ENCODE measurements at places on chromosomes 5 and 9.
A peak's percentile ranks its signal among the peaks of the same experiment; 100 is the strongest.

GRCh38 chr9:115495052-115495635 lies 377.2 kb upstream of the TNC start:
- no peak for DNase-seq

DNA sequence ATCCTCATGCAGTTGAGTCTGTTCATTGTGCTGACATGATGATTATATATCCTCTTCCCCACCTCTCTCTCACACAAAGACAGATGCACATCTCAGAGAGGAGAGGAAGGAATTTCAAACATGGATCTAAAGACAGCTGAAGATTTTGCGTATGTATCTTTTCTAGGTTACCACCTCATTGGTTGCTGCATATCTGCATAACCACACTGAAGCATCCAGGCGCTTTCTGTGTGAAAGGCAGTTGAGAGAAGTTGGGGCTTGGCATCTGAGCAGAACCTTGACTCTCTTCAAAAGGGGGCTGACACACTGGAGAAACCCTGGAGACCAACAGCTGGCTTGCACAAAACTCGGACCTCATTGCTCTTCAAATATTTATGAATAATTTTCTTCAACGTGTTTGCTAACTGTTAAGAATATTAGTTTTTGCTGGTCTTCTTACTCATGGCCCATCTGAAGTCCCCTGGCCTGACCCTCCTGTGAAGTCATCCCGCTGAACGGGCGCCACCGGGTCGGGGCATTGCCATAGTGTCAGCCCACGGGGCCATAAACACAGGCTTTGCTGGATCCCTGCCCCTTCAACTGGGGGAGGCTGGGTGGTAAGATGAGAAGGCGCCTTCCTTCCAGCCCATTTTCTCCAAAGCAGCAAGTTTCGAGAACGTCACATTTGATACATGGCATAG lies 593.2 kb upstream of the CLINT1 start:
- peak; percentile 69 for DNase-seq

- no peak for DNase-seq
Observed at GRCh38 chr5:150579462-150580400, 60.7 kb upstream of the SYNPO start.

GRCh38 chr9:27054841-27055240 lies 49.4 kb upstream of the LRRC19 start:
- DNase-seq = no peak

- no peak for DNase-seq
Observed at GRCh38 chr9:134484479-134484878, 157.1 kb upstream of the COL5A1 start.

DNA sequence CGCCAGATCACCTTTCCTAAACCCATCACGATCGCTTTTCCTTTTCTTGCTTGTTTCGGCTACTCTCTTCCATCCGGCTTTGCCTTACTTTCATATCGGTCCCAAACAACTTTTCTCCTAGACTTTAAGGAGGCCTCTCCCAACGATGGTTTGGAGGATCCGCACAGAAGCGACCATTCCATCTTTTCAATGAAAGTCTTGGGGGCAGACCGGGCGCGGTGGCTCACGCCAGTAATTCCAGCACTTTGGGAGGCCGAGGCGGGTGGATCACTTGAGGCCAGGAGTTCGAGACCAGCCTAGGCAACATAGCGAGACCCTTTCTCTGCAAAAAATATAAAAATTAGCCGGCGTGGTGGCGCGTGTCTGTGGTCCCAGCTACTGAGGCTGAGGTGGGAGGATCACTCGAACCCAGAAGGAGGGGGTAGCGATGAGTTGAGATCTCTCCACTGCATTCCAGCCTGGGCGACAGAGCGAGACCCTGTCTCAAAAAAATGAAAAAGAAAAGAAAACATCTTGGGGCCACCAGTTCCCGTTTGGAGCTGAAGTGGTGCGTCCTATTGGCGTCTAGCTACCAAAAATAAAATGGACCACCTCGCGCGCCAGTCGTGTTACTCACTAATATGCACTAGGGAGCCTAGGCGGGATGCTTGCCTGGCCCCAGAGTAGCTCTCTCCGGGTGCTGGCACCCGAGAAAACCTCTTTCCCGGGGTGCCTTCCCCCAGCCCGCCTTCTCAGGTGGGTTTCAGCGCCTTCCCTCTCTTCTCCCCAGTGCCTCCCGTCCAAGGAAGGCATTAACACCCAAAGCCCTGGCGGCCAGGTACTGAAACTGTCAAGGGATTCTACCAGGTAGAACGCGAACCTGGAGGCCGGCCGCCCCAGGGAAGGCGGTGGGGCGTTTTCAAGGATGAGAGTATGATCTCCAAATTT lies 800 bp upstream of the AP3B1 start:
- no peak for DNase-seq

- no peak for DNase-seq
Observed at GRCh38 chr9:76700916-76701315, 63.3 kb upstream of the PCA3 start.

GRCh38 chr5:74196233-74196632 lies 444.3 kb downstream of the ENC1 start:
- no peak for DNase-seq

DNA sequence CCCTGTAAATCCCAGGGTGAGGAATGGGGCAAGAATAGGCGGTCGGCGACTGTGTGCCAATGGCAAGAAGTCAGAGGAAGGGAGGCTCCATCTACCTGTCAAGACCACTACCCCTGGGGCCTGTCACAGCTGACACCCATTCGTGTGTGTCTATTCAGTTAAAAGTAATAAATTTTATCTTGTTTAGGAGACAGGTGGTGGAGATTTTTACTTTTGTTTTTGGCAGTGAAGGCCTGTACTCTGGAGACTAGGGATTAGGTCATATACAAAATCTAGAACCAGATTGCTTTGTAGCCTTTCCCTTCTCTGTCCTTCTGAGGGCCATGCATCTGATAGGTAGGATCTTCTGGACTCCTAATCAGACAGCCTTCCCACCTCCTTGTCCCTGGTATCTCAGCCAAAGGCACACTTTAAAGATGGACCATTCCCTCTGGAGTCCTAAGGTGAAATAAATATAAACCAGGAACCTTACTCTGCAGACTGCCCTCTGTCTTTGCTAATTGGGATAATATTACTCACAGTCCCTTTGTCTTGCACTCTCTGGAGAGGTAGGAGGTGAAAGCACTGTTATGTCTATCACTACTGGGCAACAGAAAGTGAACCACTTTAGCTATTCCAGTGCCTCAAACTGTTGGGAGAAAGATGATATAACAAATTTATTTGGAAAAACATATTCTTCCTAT lies 213.2 kb upstream of the ACTBL2 start:
- DNase-seq = no peak

- DNase-seq = no peak
Observed at GRCh38 chr5:530001-530955, 6.0 kb upstream of the SLC9A3 start.

GRCh38 chr5:171158581-171158980 lies 150.5 kb upstream of the TLX3 start:
- no peak for DNase-seq

GRCh38 chr9:88006511-88007290 lies 32.4 kb upstream of the CDK20 start:
- DNase-seq = no peak

GRCh38 chr9:103799959-103800358 lies 294.1 kb upstream of the SMC2 start:
- no peak for DNase-seq

Data from right atrium auricular region (tissue), 2 donors.